ENCODE measurements at places on chromosomes 4 and X.

GRCh38 chr4:80614319-80614718, 278.8 kb downstream of the CFAP299 start:
- DNase-seq, result no peak

DNA sequence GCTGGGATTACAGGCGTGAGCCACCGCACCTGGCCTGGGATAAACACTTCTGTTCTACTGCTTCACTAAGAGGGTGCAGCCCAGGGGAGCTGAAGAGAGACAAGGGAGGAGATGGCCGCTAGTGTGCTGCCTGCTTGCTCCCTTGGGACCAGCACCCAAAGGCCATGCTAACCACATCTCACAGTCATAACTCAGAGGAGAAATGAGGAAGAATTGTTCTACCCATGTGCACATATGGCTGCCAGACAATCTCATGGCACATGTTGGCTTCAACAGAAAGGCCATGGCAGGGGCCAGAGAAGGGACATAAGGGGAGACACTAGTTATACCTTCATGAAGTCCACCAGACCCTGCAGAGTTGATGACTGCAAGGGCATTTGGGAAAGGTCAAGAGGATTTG, 22.4 kb downstream of the CLDN22 start:
- no peak for DNase-seq

- DNase-seq, result no peak
Observed at GRCh38 chrX:36583674-36584073, 424.5 kb upstream of the FAM47C start.

DNA sequence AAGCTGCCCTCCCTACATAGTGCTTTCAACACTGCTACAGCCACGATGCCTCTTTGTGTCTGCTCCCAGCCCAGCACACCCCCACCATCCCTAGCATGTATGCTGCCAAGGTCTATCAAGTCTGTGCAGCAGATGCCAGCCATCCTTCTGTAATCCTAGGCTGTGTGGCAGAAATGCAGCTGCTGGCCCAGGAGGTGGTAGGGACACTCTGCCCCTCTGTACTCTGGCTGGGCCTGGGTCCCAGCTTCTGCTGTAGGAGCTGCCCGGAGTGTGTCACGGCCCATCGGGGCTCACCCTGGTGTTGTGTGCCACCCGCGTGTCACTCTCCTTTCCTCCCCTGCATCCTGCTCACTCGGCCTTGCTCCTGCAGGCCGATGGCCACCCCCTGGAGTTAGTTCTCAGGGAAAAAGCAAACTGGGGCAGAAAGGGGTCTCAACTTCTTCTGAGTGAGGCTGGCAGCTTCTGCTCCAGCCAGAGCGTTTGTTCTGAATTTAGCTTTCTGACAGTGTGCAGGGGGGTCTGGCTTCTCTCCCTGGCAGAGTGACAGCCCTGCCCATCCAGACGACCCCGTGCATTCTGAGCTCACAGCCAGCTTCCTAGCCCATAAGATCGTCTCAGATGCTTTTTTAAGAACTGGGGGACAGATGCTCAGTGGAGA, 22.7 kb downstream of the PSAPL1 start:
- no peak for DNase-seq

DNA sequence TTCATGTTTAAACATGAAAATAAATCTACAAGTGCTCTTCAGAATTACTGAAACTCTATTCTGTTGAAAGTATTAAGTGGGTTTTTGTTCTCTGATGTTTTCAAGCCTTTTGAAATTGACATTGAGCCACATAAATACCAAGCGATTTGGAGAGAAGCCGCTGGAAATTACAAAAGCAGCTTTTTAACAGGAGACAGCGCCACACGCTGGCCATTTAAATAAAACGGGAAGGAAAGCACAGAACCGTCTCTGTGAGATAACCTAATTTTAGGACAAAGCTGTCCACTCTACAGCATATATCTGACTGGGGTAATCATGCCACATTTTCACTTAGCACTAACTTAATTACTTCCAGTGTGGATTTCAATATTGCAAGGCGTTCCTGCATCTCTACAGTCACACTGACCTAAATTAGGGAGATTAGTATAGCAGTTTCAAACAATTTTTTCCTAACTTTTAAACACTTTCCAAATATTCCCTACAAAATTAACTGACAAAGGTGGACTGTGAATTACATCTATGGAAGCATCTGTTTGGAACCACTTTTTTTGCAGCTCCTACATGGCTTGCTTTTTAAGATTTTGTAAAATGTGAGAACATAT, 6.8 kb upstream of the ANOS1 start:
- DNase-seq, result peak; percentile 9

- no peak for DNase-seq
Observed at GRCh38 chr4:16676230-16676770, 222.1 kb downstream of the LDB2 start.

DNA sequence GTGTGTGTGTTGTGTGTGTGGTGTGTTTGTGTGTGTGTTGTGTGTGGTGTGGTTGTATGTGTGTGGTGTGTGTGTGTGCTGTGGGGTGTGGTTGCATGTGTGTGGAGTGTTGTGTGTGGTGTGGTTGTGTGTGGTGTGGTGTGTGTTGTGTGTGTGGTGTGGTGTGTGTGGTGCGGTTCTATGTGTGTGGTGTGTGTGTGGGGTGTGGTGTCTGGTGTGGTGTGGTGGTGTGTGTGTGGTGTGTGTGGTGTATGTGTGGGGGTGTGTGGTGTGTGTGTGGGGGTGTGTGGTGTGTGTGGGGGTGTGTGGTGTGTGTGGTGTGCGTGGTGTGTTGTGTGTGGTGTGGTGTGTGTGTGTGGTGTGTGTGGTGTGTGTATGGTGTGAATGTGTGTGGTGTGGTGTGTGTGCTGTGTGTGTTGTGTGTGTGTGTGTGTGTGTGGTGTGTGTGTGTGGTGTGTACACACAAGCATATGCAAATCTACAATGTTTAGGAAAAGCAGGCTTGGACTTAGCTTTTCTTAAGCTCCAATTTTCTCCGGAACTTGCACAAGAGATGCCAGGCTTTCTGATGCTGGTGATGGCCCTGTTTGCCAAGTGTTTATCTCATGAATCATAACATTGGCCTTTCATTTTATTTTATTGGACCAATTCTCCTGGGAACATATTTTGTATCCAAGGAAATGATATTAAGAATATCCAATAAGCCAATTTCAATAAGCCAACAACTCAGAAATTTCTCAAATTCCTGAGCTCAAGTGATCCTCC, 148.7 kb downstream of the SPATA18 start:
- DNase-seq, result no peak

DNA sequence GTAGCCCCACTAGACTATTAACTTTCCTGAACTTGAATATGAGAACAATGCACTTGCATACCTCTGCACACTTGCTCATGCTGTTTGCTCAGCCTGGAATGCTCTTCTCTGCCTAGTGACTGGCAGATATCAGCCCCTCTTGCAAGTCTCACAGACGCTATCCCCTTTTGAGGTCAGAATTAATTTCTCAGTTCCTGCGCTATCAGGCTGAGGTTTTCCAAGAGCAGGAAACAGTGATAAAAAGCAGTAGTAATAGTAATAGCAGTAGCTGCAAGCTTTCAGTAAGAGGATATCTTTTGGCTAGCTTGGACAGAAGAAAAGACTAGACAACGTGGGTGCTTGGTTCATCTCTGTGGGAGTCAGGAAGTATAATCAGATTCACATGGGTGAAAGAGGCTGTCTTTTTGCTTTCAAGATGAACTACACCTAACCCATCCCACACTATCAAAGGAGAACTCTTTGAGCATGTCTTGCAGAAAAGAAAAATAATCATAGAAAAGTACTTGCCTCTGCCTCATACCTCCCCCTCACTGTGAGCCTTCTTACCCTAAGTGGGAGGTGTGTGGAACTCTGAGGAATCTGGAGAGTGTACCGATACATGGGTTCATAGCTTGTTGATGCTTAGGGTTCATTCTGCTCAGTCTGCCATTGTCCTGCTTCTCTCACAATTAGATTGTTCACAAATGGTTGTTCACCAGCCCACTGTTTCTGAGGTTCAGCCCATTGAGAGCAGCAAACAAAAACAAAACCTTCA, 11.3 kb upstream of the DRP2 start:
- no peak for DNase-seq

- no peak for DNase-seq
Observed at GRCh38 chrX:20500949-20501348, 234.2 kb upstream of the RPS6KA3 start.

- DNase-seq, result no peak
Observed at GRCh38 chr4:152970102-152970820, 34.1 kb downstream of the FHDC1 start.

- DNase-seq, result no peak
Observed at GRCh38 chr4:10753856-10754402, 69.4 kb upstream of the CLNK start.

DNA sequence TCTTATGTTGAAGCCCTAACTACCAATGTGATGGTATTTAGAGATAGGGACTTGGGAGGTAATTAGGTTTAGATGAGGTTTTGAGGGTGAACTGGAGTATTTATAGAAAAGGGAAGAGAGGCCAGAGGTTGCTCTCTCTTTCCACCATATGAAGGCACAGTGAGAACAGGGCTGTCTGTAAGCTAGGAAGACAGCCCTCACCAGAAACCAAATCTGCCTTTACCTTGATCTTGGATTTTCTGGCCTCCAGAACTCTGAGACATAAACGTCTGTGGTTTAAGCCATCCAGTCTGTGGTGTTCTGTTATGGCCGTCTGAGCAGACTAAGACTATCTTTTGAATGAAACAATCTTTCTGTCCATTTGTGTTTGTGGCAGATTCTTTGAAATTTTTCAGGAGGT, 223.7 kb downstream of the PDHA2 start:
- DNase-seq, result no peak

DNA sequence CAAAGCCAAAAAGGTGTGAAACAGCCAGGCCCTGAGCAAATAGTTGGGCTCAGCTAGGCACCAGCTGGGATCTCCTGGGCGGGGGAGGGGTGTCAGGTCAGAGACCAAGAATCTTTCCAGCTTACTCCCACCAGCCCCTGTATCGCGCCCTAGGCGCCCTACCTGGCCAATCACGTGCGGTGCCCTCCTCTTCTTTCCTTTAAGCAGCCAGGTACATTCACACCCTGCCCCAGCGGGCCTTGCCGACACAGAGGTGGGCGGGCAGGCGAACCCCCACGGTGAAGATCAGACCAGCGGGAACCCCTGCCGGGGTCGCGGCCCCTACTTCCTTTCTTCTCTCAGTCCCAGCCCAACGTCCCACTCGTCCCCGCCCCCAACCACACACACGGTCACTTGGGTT, 9.1 kb downstream of the ARHGAP36 start:
- DNase-seq, result no peak

- no peak for DNase-seq
Observed at GRCh38 chr4:1842339-1842895, 13.5 kb downstream of the LETM1 start.

Measured in CD4-positive, alpha-beta T cell treated with Interleukin-1 beta for 1 hour (primary cell).